Activated CD4-positive, alpha-beta T cell treated with anti-CD3 and anti-CD28 coated beads for 36 hours (primary cell): ENCODE measurements at places on chromosomes 5 and 9. TPM values are rescaled to one million over a fixed set of nuclear protein-coding genes. Genes with fewer than 3 reads are reported as not detected.

GOLGA2 gene
- 29.4 TPM for total RNA-seq

LHX3 gene
- not detected for total RNA-seq

SPATA6L gene
- 0.30 TPM for total RNA-seq

SPAG8 gene
- total RNA-seq, result 0.85 TPM

PCDHB14 gene
- total RNA-seq, result not detected

GRCh38 chr9:130330202-130330862 is 64.8 kb downstream of the HMCN2 start:
- no peak for DNase-seq

- DNase-seq, result peak; percentile 32
These were observed 35.2 kb downstream of the LMNB1 start for GRCh38 chr5:126812199-126812570.

DNA sequence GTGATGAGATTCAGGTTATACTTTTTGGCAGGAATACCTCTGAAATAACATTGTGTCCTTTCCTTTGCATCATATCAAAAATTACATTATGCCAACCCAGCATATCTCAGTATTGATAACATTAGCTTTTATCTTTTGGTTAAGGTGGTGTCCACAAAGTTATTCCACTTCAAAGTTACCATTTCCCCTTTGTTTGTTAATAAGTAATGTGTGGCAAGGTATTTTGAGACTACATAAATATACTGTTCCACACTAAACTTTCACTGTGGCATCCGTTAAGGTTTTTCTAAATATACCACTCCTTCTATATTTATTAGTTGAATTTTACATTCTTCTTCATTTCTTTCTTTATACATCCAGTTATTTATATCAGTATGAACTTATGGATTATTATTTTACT is 14.1 kb upstream of the ARHGEF37 start:
- DNase-seq, result no peak

DNA sequence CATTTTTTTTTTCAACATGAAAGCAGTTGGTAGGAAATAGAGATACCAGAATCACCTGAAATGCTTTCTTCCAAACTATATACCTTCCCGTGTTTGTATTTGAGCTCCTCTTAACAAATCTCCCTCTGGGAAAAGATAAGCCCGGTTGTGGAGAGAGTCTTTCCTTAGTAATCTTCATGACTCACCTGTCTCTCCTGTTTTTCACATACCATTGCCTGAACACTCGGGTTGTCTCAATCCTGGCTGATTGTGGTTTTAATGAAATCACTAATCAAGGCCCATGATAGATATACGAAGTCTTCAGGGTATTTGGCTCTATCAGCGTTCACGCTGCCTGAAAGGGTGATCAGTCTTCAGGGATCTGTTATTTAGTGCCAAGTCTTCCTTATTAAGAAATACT is 136.7 kb downstream of the MAN2A1 start:
- DNase-seq, result no peak

DNA sequence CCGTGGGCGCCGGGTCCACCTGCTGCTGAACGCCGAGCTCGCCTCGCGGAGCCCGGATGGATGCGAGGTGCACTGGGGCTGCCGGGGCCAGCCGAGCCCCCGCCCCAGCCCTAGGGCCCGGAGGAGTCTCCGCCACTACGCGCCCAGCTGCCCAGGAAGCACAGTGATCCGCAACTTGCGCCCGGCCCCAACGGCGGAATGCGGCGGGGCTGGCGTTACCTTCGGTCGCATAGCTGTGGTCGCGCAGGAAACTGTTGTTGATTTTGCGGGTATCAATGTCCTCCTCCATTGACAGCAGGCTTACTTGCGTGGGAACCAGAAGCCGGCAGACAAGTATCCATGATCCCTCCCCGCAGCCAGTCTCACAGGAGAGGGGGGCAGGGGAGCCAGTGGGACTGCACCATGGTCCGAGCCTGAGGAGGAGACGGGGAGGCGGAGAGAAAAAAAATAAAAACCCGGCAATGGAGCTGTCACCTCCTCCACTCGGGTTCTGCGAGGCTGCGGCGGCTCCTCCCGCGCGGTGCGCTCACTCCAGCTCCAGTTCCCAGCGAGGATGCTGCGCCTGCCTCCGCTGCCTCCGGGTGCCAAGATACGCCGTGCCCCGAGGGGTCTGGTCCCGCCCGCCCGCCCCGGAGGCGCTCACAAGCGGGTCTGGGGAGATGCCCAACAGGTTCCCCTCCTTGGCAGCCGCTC is 628 bp downstream of the PPP2R2B start:
- peak; percentile 45 for DNase-seq
